ENCODE measurements at places on chromosomes 2 and 18. TPM values are rescaled to one million over a fixed set of nuclear protein-coding genes. Genes with fewer than 3 reads are reported as not detected.

RPRM gene
- not detected for total RNA-seq

AKAIN1 gene
- total RNA-seq = not detected

POMC gene
- total RNA-seq = not detected

NETO1 gene
- not detected for total RNA-seq

RAB1A gene
- 183 TPM for total RNA-seq

CCDC121 gene
- 2.7 TPM for total RNA-seq

PID1 gene
- 1.8 TPM for total RNA-seq

ADRA2B gene
- not detected for total RNA-seq

GPR45 gene
- not detected for total RNA-seq

DNA sequence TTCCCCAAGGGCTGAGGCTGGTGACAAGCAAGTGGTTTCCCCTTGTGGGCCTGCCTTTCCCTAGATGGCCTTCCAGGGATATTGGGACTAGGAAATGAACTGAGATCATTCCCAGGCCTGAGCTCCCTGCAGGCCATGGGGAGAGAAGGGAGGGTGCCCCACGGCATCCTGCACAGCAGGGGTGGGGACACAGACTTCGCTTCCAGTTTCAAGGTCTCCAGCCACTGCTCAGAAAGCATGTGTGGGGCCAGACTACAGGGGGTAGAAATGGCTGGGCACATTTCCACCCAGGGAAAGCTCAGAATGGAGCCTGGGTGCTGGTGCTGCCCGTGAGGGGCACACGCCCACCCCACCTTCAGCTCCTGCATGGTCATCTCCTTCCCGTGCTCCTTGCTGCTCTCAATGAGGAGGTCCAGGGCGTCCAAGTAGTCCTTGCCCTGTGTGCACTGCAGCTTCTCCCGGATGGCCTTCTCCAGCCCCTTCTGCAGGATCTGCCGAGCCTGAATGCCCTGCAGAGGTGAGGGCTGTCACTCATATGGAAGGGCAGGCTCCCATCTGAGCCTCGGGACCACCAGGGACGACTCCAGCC, 13.2 kb downstream of the CYP26B1 start:
- H3K27me3 ChIP-seq = peaks cover 1% of the 10 kb centered on the region
- peaks cover 11% of the 10 kb centered on the region for H3K4me1 ChIP-seq
- no peaks in the 10 kb centered on the region for H3K36me3 ChIP-seq
- no peak overlapping the region for H3K4me3 ChIP-seq

GRCh38 chr18:48590678-48591077, 51.8 kb downstream of the CTIF start:
- peaks cover 2% of the 10 kb centered on the region for H3K36me3 ChIP-seq
- H3K4me1 ChIP-seq = peaks cover 81% of the 10 kb centered on the region

- H3K4me1 ChIP-seq = peaks cover 12% of the 10 kb centered on the region
- no peak for DNase-seq
- peaks cover 15% of the 10 kb centered on the region for H3K27me3 ChIP-seq
- H3K4me3 ChIP-seq = no peak overlapping the region
- no peak overlapping the region for H3K27ac ChIP-seq
Observed at GRCh38 chr18:50133526-50133925, 61.4 kb downstream of the MYO5B start.

DNA sequence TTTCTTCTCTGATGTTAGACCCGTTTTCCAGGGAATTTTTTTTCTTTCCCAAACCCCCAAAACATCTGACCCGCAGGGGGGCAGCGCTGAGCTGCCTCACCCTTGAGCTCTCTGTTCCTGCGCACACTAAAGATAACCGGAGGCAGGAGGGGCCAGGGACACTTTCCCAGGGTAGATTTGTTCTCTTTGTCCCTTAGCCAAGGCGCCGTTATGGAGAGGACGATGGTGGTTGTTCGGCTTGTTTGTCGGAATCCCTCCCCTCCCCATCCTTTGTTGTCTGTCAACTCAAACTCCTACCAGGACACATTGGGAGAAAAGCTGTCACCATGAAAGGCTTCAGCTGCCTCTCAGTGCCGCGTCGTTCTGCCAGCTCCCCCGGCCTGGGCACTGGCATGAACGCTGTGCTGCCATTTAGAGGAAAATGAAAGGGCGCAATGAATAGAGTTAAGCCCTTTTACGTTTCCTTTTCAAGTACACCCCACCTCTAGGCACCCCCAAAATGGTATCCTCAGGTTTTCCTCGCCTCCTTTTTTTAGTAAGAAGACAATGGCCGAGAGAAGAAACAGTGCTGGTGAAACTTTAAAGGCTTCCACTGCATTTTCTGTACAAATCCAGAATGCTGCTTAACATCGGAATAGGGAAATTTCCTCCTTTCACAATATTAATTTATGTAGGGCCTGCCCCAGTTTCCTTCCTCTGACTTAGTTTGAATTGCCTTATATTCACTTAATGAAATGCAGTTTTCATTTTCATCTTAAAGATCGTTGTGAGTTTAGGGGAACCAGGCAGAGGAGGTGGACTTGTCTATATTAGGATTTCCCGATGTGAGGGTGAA, 62.1 kb downstream of the RND3 start:
- DNase-seq = no peak
- H3K4me1 ChIP-seq = peaks cover 12% of the 10 kb centered on the region
- no peaks in the 10 kb centered on the region for H3K36me3 ChIP-seq
- no peak overlapping the region for H3K27ac ChIP-seq
- H3K4me3 ChIP-seq = no peak overlapping the region

GRCh38 chr2:52222128-52222527, 1190.2 kb upstream of the NRXN1 start:
- H3K4me1 ChIP-seq = peaks cover 11% of the 10 kb centered on the region
- H3K36me3 ChIP-seq = no peaks in the 10 kb centered on the region
- peak overlapping the region; percentile 0 for H3K27ac ChIP-seq

GRCh38 chr2:142874293-142874814, 3.1 kb upstream of the KYNU start:
- peak overlapping the region; percentile 27 for H3K27ac ChIP-seq
- no peaks in the 10 kb centered on the region for H3K27me3 ChIP-seq
- DNase-seq = no peak
- no peaks in the 10 kb centered on the region for H3K36me3 ChIP-seq
- no peak overlapping the region for H3K4me3 ChIP-seq

DNA sequence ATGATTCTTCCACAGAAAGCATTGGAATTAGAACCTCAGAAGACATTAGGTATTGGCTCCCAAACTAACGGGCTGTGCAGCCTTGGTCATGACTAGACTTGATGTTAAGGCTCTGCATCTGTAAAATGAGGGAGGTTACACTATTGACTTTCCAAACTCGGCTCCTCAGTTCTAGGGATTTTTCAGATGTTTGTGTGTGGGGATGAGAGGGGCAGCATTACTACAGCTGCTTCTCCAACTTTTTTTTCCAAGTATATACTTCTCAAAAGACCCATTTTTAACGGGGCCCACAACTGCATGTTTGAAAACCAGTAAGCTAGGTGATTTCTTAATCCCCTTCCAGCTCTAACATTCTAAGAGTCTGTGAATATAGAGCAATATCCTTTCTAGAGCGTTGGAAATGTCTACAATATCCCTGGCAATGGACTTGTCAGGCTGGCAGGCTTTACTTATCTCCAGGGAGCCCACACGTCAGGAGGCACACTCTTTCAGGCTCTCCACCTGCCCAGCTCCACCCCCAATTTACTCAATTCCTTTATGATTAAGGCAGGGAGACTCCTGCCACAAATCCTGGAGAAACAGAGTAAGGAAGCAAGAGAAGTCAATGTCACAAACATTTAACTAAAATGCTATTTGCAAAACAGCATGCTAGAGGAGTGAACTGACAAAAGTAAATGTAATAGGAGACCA, 844 bp upstream of the MPV17 start:
- H3K27ac ChIP-seq = peak overlapping the region; percentile 99
- H3K4me1 ChIP-seq = peaks cover 33% of the 10 kb centered on the region
- no peaks in the 10 kb centered on the region for H3K27me3 ChIP-seq
- peak overlapping the region; percentile 87 for H3K4me3 ChIP-seq
- H3K36me3 ChIP-seq = peaks cover 20% of the 10 kb centered on the region

DNA sequence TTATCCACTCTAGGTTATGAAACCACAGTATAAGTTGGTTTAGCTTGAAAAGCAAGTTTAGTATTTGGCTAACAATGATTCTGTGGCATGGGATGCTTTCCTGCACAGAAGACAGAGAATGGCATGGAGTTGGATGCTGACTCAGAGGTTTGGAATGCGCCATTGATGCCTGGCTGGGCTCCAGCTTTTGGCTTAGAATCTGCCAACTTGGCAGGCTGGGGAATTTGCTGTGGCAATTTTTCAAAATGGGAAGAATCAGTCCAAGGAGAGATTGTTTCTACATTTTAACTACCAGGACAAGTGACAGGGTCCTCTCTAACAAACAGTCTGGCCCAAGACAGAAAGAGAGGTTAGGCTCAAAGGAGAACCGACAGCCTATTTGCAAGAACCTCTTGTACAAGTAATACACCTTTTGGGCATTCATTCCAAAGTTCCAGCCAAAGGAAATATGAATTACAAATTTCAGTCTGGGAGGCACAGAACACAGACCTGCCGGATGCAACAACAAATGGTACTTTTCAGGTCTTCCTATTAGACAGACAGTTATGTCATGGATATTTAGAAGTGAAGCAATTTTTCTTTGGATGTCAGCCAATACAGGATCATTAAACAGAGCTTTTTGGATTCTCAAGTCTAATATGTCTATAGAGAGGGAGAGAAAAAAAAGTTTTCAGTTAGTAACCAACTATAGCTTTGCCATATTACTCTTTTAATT, 1027.7 kb downstream of the TMEM182 start:
- DNase-seq = no peak
- no peak overlapping the region for H3K4me3 ChIP-seq
- H3K27me3 ChIP-seq = no peaks in the 10 kb centered on the region
- H3K27ac ChIP-seq = peak overlapping the region; percentile 76
- H3K36me3 ChIP-seq = no peaks in the 10 kb centered on the region
- H3K4me1 ChIP-seq = peaks cover 24% of the 10 kb centered on the region

DNA sequence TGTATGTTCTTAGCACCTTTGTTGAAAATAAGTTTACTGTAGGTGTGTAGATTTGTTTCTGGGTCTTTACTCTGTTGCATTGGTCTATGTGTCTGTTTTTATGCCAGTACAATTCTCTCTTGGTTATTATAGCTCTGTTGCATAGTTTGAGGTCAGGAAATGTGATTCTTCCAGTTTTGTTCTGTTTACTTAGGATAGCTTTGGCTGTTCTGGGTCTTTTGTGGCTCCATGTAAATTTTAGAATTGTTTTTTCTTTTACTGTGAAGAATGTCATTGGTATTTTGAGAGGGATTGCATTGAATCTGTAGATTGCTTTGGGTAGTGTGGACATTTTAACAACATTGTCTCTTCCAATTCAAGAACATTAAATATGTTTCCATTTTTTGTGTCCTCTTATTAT, 69.1 kb downstream of the ANKRD62 start:
- no peaks in the 10 kb centered on the region for H3K27me3 ChIP-seq
- H3K4me1 ChIP-seq = peaks cover 35% of the 10 kb centered on the region
- no peak for DNase-seq
- no peak overlapping the region for H3K4me3 ChIP-seq
- peaks cover 1% of the 10 kb centered on the region for H3K36me3 ChIP-seq

DNA sequence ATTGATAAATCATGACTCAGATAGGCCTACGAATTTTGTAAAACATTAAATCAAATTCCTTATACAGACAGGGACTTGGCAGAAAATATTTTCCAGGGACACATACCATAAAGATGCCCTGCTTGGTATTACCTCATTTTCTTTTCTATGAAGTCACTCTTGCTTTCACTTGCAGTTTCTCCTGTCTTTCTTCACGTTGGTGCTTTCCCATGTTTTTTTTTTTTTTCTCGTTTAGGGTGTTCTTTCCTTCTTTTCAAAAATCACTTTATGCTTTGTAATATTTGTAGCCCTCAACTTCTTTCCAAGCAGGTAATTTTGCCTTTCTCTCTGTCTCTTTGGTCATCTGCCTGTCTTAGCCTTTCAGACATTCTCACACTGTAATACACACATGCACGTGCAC, 40.7 kb downstream of the CDC42EP3 start:
- H3K27ac ChIP-seq = no peak overlapping the region
- H3K4me1 ChIP-seq = peaks cover 24% of the 10 kb centered on the region
- H3K4me3 ChIP-seq = no peak overlapping the region
- H3K36me3 ChIP-seq = no peaks in the 10 kb centered on the region

GRCh38 chr2:151908204-151908882, 80.1 kb upstream of the ARL5A start:
- no peak overlapping the region for H3K4me3 ChIP-seq
- H3K4me1 ChIP-seq = peaks cover 35% of the 10 kb centered on the region
- H3K27me3 ChIP-seq = peaks cover 8% of the 10 kb centered on the region
- peak overlapping the region; percentile 66 for H3K27ac ChIP-seq
- peaks cover 2% of the 10 kb centered on the region for H3K36me3 ChIP-seq

DNA sequence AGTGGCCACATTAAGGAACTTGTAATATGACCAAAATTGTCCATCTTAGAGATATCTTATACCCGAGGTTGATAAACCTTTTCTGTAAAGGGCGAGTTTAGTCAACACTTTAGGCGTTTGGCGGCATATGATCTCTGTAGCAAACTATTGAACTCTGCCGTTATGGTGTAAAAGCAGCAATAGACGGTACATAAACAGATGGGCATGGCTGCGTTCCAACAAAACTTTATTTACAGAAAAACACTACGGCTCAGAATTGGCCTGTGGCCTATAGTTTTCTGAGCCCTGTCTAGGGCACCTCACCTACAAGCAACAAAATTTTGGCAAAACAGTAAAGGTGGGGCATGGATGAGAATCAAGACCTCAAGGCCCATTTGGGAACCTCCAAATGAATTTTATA, 121.9 kb upstream of the HAAO start:
- no peak overlapping the region for H3K27ac ChIP-seq
- no peaks in the 10 kb centered on the region for H3K27me3 ChIP-seq
- H3K4me3 ChIP-seq = no peak overlapping the region

- H3K36me3 ChIP-seq = peaks cover 2% of the 10 kb centered on the region
- peak overlapping the region; percentile 39 for H3K4me3 ChIP-seq
- H3K4me1 ChIP-seq = peaks cover 87% of the 10 kb centered on the region
- peak overlapping the region; percentile 96 for H3K27ac ChIP-seq
- H3K27me3 ChIP-seq = no peaks in the 10 kb centered on the region
Observed at GRCh38 chr2:120935339-120936313, 200.0 kb downstream of the GLI2 start.

GRCh38 chr2:231293163-231293562, 94.7 kb downstream of the ARMC9 start:
- no peak for DNase-seq
- peak overlapping the region; percentile 29 for H3K27ac ChIP-seq
- no peak overlapping the region for H3K4me3 ChIP-seq
- peaks cover 57% of the 10 kb centered on the region for H3K36me3 ChIP-seq
- peaks cover 16% of the 10 kb centered on the region for H3K4me1 ChIP-seq

DNA sequence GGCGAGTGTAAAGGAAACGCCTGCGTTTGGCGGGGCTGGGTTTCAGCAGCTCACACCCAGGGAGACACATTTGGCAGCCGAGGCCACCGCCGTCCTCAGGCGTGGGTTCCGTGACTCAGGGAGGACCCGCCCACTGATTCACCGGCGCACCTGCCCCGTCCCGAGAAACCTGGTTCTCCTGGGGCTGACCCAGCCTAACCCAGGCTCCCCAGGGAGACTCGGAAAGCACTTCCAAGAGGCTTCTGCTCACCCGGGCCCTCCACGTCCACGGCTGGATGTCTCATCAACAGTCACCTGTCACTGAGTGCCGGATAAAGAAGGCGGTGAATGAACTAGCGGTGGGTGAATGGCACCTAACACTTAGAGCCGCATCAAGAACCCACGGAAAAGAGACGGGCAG, 126.4 kb upstream of the CTDP1 start:
- no peaks in the 10 kb centered on the region for H3K36me3 ChIP-seq
- no peaks in the 10 kb centered on the region for H3K4me1 ChIP-seq
- H3K27ac ChIP-seq = no peak overlapping the region
- DNase-seq = no peak
- no peak overlapping the region for H3K4me3 ChIP-seq

- no peak for DNase-seq
- no peak overlapping the region for H3K4me3 ChIP-seq
- no peaks in the 10 kb centered on the region for H3K27me3 ChIP-seq
- H3K27ac ChIP-seq = no peak overlapping the region
Observed at GRCh38 chr2:225090746-225091145, 48.5 kb upstream of the DOCK10 start.

GRCh38 chr2:239715606-239716005, 309.5 kb downstream of the NDUFA10 start:
- H3K27ac ChIP-seq = no peak overlapping the region
- H3K36me3 ChIP-seq = peaks cover 2% of the 10 kb centered on the region
- H3K4me3 ChIP-seq = no peak overlapping the region
- H3K4me1 ChIP-seq = peaks cover 4% of the 10 kb centered on the region
